Vein endothelial cell (primary cell): ENCODE measurements at places on chromosomes 1 and 21. TPM values are rescaled to one million over a fixed set of nuclear protein-coding genes. Genes with fewer than 3 reads are reported as not detected.

The APCS gene
- total RNA-seq: not detected in 2 replicates

The LRRC8B gene
- 5.2 and 14.1 TPM in 2 replicates for total RNA-seq

The PLCH2 gene
- total RNA-seq: under 0.01 and 0.33 TPM in 2 replicates

The MRTO4 gene
- 35.3 and 46.0 TPM in 2 replicates for total RNA-seq

The ROR1 gene
- 3.3 and 3.6 TPM in 2 replicates for total RNA-seq

The CRABP2 gene
- 0.65 TPM in 1 of 2 replicates, not detected in the other for total RNA-seq

The HAO2 gene
- total RNA-seq: not detected in 2 replicates

The SV2A gene
- total RNA-seq: 0.67 and 3.3 TPM in 2 replicates

The BNIPL gene
- total RNA-seq: not detected in 2 replicates

The FCAMR gene
- total RNA-seq: not detected in 2 replicates

The MCOLN3 gene
- total RNA-seq: under 0.01 TPM in 1 of 2 replicates, not detected in the other

The TSPAN1 gene
- not detected in 2 replicates for total RNA-seq

The BARHL2 gene
- not detected in 2 replicates for total RNA-seq

The LDLRAD2 gene
- not detected in 2 replicates for total RNA-seq

The KLHDC7A gene
- not detected in 2 replicates for total RNA-seq

The PRAMEF33 gene
- total RNA-seq: not detected in 2 replicates

The PERM1 gene
- 0.33 TPM in 1 of 2 replicates, not detected in the other for total RNA-seq

The MTARC2 gene
- 8.7 and 14.7 TPM in 2 replicates for total RNA-seq

The TIE1 gene
- 636 and 1,011 TPM in 2 replicates for total RNA-seq

The ATAD3C gene
- total RNA-seq: not detected in 2 replicates

The GUCA2B gene
- total RNA-seq: not detected in 2 replicates

The C1orf159 gene
- total RNA-seq: 12.1 and 12.4 TPM in 2 replicates

The DDAH1 gene
- total RNA-seq: 63.7 and 74.5 TPM in 2 replicates

The LRRC7 gene
- total RNA-seq: 0.48 and 0.65 TPM in 2 replicates

The F13B gene
- total RNA-seq: not detected in 2 replicates

The COPA gene
- total RNA-seq: 213 and 223 TPM in 2 replicates

The S100A7 gene
- not detected in 2 replicates for total RNA-seq

The GJB5 gene
- total RNA-seq: not detected in 2 replicates
